ENCODE measurements at places on chromosomes 1 and 21.
A peak's percentile ranks its signal among the peaks of the same experiment; 100 is the strongest.

DNA sequence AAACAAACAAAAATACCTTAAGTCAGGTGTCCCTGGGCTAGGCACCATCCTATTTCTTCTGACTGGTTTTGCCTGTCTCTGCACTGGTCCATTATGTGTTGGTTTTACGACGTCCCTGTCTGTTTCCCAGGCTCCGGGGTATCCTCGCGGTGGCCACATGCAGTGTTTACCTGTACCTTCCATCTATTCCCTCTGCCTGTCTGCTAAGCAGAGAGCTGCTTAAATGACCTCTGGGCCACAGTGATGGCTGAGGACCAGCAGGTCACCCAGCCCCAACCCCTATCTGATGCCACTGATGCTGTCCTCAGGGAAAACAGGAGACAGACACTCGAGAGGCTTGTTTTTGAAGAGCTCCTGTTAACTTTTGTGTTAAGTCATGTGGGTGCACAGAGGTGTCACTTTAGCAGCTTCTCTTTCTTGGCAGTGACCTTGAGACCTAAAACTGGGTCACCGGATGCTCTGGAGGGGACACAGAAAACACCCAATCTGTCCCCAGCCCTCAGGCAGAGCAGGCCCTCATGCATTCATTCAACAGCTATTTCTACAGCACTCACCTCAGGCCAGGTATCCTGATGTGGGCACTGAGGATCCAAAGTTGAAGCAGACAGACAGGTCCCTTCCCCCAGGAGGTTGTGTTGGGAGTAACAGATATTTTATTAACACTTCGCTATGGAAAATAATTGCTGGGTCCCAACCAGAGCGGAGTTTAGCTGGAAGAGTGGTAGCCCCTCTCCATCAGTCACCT lies 4.4 kb upstream of the EFHD2 start:
- DNase-seq: no peak

DNA sequence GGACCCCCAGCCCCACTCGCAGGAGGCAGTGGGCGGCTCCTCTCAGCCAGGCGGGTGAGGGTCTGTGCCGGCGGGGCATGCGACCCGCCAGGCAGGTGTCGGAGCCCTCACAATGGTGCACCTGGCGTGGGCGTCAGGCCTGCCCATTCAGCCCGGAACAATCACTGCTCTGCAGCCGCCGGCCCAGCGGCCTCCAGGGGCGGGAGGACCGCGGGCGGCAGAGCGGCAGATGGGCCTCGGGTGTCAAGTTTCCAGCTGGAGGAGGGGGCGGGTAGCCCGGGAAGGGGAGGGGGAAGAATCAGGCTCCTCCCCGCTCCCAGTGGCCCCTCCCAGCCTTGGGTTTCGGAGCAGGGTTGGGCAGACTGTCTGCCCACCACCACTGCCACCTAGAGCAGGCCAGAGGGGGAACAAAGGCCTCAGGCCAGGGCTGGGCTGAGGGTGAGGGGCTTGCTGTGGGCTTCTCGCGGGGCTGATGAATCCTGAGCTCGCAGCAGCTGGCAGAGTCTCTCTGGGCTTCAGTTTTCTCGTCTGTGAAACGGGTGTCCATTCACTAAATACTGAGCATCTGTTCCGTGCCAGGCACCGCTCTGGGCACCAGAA lies 39.5 kb upstream of the CASZ1 start:
- DNase-seq: peak; percentile 97

DNA sequence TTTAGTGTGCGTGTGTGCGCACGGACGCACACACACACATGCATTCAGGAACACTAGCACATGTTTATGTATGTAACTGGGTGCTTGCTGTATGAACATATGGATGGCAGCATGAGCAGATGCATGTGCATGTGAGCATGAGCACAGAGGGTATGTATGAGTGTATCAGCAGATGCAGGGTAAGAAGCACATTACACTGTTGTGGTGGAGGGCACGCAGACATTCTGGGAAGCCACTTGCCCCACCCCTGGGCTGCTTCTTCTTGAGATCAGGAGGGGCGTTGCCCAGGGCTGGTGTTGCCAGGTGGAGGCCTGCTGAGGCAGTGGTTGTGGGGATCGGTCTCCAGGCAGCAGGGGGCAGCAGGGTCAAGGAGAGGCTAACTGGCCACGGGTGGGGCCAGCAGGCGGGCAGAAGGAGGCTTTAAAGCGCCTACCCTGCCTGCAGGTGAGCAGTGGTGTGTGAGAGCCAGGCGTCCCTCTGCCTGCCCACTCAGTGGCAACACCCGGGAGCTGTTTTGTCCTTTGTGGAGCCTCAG lies 3.9 kb upstream of the P3R3URF start:
- peak; percentile 18 for DNase-seq

DNA sequence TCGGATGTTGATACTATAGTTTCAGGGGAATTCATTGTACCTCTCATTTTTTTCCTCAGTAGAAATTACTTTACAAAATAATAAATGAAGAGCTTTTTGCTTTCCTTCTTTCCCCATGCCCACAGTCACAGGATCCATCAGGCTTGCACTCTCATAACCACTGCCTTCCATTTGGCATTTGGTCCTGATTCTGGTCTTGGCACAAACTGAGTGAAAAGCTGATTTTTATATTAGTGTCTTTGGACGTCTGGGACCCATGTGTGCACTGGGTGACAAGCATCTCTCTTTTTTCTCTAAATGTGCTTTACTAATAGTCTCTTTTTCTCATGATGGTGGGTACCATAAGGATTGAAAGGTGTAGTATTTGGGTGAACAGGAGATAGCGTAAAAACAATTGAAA lies 2.8 kb downstream of the ELAVL4 start:
- peak; percentile 56 for DNase-seq

GRCh38 chr1:218557731-218558130 lies 212.6 kb downstream of the TGFB2 start:
- peak; percentile 73 for DNase-seq

DNA sequence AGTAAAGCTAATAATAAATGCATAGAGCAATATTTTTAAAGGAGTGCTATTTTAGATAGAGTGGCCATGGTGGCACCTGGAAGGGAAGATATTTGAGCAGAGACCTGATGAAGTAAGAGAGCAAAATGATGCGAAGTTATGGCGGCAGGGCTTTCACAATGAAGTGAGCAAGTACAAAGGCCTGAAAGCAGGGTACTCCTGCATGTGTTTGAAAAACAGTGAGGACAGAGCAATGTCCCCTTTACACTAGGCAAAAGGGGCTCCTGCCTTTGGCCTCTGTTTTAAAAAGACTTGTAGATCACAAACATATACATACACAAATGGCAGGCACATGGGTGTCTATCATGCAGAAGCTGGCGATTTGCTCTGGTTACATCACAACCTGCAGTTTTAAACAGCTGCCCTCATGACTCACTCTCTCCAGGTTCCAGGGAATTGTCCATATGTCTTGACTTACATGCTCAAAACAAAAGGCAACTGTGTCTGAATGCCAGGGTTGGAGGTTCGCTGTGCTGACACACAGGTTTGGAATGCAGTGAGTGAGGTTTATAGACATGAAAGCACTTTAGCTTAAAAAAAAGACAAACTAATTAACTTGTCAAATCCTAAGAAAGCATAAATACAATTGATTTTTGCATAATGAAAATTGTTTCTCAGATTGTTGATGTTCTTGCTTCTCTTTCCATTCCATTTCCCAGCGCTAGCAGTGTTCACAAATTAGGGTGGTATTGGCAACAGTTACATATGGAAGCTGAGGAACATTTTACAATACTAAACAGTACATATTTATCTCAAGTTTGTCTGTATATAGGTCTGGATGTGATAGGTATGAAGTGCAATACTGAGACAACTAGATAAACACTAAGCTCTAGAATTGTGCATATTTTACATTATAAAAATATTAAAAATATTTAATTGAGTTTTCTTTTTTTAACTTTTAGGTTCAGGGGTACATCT lies 313.9 kb downstream of the BARHL2 start:
- peak; percentile 8 for DNase-seq

GRCh38 chr1:192951691-192952460 lies 107.3 kb downstream of the UCHL5 start:
- no peak for DNase-seq

DNA sequence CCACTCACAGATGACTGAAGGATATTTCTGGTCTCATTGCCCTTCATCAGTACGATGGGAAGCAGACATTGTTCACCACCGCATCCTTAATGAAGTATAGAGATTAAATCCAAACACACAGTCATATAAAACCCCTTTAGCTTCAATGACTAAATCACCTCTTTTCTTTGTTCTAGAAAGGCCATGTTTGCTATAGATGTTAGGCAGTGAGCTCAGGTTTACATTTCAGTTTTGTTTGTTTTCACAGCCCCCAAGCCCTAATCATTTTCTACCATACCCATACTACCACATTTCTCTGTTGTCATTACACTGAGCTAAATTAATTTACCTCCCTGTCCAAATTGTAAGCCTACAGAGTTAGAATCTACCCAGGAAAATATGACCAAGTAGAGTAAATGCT lies 385.1 kb downstream of the NTNG1 start:
- no peak for DNase-seq

- peak; percentile 71 for DNase-seq
These were observed 38.8 kb downstream of the HLCS start for GRCh38 chr21:36927719-36928117.

GRCh38 chr1:226466296-226466695 lies 58.4 kb upstream of the PARP1 start:
- peak; percentile 29 for DNase-seq

- DNase-seq: no peak
These were observed 104.7 kb downstream of the HLCS start for GRCh38 chr21:36861595-36862323.

GRCh38 chr1:16907870-16908758 lies 12.3 kb downstream of the RNU1-2 start:
- no peak for DNase-seq

- DNase-seq: no peak
These were observed 45.4 kb upstream of the MPZL1 start for GRCh38 chr1:167676205-167676915.

- DNase-seq: no peak
These were observed 176.2 kb downstream of the RHOU start for GRCh38 chr1:228911225-228912210.

DNA sequence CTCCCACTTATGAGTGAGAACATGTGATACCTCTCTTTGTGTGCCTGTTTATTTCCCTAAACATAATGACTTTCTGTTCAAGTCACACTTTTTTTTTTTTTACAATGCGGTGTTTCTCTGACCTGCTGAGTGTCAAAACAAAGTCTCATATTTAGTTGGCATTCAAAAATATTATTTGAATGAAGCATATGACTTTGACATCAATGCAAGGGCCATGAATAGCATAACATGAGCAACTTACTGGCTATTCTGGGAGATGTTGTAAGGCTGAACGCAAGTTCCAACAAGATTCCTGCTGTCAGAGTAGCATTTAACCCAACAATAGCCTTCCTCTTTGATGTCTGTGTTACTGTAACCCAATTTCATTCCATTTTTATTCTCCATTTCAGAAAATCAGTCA lies 2.0 kb upstream of the KRTAP19-1 start:
- no peak for DNase-seq

GRCh38 chr1:147539122-147539575 lies 2.2 kb upstream of the BCL9 start:
- no peak for DNase-seq

- DNase-seq: no peak
These were observed 12.9 kb downstream of the COPA start for GRCh38 chr1:160330119-160330518.

DNA sequence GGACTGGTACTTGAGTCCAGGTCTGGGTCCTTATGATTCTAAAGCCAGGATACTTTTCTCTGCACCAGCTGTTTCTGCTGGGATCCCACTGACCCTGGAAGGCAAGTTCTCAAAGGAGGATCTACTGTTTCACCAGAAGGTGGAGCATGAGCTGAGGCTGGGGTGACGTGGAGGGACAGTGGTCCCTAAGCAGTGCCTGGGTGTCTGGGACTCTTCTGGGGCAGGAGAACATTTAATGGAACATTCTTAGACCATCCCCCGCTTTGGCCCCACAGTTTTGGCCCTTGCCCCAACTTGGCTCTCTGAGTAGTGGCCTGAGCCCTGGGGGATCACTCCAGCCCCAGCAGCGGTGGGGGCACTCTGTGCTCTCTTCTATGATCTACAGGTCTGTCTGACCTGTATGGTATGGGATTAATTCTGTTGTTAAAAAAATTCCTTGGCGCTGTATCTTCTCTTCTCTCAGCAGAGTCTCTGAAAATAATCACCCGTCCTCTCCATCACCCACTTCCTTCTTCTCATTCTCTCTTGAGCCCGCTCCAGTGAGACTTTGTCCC lies 60.3 kb upstream of the CSF3R start:
- peak; percentile 17 for DNase-seq

DNA sequence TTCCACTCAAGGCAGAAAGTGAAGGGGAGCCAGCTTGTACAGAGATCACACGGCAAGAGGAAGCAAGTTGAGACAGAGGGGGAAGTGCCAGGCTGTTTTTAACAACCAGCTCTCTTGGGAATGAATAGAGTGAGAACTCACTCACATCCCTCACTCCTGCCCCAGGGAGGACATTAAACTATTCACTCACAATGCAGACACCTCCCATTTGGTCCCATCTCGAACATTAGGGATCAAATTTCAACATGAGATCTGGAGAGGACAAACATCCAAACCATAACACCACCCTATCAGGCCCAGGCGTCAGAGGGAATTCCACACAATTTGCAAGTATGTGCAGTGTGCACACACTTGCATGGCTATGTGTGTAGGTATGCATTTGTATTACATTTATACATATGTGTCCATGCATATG lies 62.7 kb downstream of the DMAP1 start:
- DNase-seq: peak; percentile 52

DNA sequence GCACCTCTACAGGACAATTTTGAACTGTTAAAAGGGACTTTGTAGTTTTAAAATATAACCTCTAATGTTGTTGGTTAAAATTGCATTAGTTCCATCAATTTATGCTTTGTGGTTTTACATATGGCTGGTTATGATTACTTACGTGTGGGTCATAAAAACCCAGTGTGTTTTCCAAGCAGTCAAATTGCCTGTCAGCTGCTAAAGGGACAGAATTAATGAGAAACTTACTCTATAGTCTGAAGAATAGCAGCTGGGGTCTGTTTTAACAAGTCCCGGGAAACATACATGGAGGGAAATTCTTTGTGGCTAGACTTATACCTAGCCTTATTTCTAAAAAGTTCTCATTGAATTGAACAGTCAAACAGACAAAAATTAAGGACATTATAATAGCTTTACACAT lies 820.9 kb upstream of the ADGRL4 start:
- DNase-seq: no peak

GRCh38 chr1:165843304-165843703 lies 15.9 kb downstream of the UCK2 start:
- no peak for DNase-seq

DNA sequence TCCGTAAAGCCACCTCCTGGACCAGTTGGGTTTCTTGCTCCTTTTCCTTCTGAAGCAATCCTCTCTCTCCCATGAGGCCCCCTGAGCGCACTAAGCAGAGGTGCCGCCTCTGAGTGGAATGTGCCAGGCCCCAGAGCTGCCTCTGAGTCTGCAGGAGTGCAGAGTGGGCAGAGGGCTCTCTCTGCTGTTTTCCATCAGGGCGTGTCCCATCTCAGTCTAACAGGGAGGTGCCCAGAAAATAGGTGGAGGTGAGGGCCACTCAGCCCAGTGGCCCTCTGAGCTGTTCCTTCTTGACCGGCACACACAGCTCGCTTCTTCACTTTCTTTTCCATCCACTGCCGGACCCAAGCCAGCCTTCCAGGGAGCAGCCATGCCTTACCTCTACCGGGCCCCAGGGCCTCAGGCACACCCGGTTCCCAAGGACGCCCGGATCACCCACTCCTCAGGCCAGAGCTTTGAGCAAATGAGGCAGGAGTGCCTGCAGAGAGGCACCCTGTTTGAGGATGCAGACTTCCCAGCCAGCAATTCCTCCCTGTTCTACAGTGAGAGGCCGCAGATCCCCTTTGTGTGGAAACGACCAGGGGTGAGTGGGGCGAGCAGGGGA lies at the start of gene CAPN9:
Gene CAPN9, plus strand, starts transcription at position 262 of the 604 bp plus-strand sequence. Its CDS starts 109 bp downstream, at position 371.
- DNase-seq: no peak
